ENCODE measurements at places on chromosomes 13 and 19.

GRCh38 chr13:96822895-96823294 is 171.4 kb downstream of the OXGR1 start:
- peak; percentile 0 for DNase-seq

- no peak for DNase-seq
These were observed 24.3 kb upstream of the EEF1AKMT1 start for GRCh38 chr13:20798027-20798426.

DNA sequence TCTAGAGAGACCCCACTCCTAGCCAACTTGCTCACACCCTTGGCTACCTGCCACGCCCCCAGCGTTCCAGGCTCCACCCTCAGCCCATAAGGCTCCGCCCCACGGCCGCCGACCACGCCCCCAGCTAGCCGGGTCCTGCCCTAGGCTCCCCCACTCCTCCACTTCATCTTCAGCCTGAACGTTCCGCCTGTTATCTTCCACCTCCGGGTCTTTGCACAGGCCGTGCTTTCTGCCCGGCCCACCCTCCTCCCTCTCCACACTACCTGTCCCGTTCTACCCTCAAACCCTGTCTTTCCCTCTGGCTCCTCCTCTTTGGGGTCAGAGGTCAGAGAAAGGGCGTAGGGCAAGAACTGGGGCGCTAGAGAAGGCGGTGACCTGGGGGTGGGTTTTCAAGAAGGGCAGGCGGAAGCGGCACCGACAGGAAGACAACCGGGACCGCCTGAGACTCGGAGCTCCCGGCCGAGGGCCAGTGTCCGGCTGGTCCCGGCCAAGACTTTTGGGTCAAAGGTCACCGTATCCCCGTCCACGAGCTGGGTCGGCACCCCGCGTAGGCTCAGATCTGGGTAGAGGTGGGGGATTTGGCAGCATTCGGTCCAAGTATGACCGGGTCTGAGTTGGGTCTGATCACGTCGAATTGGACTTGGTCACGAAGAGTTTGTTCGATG is 2.2 kb downstream of the PDE4C start:
- no peak for DNase-seq

- DNase-seq: no peak
These were observed 132.0 kb upstream of the SERP2 start for GRCh38 chr13:44241638-44242037.

- no peak for DNase-seq
These were observed 79.1 kb downstream of the B3GLCT start for GRCh38 chr13:31278869-31279268.

DNA sequence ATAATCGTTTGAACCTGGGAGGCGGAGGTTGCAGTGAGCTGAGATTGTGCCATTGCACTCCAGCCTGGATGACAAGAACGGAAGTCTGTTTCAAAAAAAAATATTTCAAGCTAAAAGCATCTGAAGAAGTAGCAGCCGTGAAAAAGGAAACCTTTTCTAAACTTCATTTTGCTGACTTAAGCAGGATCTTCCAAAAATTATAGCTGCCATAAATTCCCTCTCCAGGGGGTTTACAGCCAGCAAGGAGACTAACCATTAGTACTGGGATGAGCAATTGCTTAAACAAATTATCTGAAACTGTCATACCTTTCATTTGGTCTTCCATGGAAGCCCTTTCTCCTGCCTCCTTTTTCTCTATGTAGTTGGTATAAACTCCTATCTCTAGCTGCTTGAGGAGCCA is 69.9 kb upstream of the TSC22D1 start:
- DNase-seq: no peak

DNA sequence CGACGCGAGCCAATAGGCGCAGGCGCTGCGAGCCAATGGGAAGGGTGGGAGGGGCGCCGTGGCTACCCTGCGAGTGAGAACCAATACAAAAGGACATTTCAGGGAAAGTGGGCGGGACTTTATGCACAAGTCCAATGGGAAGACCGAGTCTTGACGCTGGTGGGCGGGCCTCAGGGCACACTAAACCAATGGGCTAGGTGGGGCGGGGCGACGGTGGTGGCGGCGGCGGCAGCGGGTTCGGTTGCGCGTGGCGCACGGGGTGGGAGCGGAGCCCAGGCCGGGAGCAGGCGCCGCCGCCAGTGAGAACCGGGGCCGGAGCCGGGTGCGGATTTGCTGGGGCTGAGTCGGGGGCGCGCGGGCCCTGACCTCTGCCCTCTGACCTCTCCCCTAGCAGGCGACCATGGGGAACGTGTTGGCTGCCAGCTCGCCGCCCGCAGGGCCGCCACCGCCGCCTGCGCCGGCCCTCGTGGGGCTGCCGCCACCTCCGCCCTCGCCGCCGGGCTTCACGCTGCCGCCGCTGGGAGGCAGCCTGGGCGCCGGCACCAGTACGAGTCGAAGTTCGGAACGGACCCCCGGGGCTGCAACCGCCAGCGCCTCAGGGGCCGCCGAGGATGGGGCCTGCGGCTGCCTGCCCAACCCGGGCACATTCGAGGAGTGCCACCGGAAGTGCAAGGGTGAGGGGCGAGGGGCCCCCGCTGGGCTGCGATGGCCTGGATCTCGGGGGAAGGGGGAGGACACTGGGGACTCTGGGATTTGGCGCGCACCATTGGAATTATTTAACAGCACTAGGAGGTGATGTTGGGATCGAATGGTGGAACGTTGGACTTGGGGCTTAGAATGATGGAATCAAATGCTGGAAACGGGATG is at the start of gene TOMM40:
TSS of gene TOMM40 (plus strand) at position 239 of the 867 bp plus-strand sequence. CDS start at position 401, 162 bp downstream.
- DNase-seq: peak; percentile 100

- no peak for DNase-seq
These were observed 1598.6 kb downstream of the SLITRK5 start for GRCh38 chr13:89269737-89270136.

- no peak for DNase-seq
These were observed 555.2 kb upstream of the MIR17HG start for GRCh38 chr13:90792335-90792734.

DNA sequence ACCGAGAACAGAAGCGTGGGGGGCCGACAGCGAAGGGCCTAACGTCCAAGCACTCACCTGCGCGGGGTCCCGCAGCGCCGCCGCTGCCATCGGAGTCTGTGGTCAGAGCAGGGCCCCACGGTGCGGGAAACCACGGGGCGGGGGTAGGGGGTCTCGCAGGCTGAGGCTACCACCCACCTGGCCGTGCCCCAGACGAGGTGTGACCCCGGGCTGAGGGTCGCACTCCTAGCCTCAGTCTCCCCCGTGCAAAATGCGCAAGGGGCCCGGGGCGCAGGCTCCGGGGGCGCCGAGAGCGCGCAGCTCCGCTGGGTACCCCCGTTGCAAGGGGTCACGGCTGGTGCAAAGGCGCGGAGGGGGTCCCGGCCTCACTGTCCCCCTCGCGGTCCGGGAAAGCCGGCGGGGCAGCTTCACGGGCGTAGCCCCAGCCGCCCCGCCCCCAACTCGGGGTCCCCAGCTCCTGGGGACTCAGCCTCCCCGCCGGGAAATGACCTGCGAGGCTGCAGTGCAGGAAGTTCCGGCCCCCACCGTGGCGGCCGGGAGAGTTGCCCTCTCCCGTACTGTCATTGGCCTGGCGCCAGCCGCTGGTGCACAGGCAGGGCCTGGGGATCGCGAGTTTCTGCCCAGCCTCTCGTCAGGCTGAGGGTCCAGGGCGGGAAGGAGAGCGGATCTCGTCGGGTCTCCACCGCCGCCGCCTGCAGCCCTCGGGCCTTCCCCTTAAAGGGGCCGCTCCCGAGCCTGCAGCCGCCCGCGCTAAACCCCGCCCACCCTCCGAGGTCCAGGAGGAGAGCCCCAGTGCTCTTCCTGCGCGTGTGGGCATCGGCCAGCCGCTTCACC is at the start of gene ZNF792:
TSS of gene ZNF792 (minus strand) at position 657 of the 834 bp plus-strand sequence. CDS start at position 90, 567 bp downstream.
- peak; percentile 67 for DNase-seq

GRCh38 chr13:32726374-32727037 is 140.3 kb downstream of the PDS5B start:
- DNase-seq: no peak
